ENCODE measurements at places on chromosomes 3 and 15. TPM values are rescaled to one million over a fixed set of nuclear protein-coding genes. Genes with fewer than 3 reads are reported as not detected.
A peak's percentile ranks its signal among the peaks of the same experiment; 100 is the strongest.

- DNase-seq, result peak; percentile 33
Observed at GRCh38 chr15:50113992-50114780, 4.8 kb downstream of the ATP8B4 start.

DNA sequence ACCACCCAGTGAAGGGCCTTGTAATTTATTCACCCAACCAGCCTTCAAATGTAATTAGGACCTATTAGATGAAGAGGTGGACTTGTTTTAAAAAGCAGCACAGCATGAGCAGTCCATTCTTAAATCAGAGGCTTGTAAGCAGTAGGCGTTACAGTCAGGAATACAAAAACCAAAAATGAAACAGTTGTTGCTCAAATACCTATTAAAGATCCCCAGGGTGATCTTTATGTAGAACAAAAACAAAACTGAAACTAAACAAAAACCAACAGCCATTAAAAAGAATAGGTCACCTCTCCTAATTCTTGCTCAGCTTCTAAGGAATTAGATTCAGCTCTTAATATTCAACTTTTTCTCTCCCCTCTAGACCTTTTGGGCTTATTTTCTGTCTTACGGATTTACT, 104.9 kb upstream of the ST8SIA2 start:
- DNase-seq, result no peak

DNA sequence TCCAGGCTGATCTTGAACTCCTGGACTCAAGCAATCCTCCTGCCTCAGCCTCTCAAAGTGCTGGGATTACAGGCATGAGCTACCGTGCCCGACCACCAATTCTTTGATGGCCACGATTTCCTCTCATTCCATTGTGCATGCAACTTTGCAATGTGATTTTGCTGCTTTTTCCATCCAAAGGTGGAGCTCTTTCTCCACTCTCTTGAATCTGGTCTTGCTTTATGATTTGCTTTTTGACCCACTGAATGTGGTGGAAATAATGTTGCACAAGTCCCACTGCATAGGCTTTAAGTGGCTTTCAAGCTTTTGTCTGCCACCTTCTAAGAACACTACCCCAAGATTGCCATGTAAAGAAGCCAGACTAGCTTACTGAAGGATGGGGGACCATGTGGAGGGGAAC, 10.6 kb downstream of the RPS27L start:
- DNase-seq, result no peak

GRCh38 chr3:133412183-133413132, 12.6 kb downstream of the BFSP2 start:
- DNase-seq, result no peak

- no peak for DNase-seq
Observed at GRCh38 chr3:39753391-39753790, 56.0 kb upstream of the MYRIP start.

DNA sequence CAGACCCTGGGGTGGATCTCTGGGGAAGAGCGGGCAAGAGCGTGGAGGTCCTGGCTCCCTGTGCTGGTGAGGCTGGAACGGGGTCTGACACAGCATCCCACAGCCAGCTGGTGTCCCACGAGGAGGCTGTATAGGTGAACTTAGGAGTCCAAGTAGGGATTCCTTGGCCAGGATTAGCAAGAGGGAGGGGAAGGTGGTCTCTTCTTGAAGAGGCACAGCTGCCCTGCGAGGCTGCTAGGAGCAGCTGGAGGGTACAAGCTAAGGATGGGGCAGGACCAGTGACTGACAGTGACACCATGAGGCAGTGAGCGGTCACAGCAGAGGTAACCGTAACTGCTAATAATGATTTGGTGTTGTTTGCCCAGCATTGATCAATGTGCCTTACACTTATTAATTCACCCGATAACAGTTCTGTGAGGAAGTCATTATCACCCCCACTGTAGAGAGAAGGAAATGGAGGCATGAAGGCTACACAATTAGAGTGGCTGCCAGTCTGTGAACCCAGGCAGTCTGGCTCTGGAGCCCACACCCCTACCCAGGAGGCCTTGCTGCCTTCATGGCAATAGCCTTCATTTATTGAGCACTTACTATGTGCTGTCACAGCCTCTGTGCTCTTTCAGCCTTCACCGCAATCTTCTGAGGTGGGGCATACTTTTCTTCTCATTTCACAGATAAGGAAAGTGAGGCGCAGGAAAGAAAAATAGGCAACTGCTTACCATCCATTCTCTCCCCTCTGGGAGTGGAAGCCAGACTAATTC, 59.4 kb downstream of the TMEM44 start:
- no peak for DNase-seq

DNA sequence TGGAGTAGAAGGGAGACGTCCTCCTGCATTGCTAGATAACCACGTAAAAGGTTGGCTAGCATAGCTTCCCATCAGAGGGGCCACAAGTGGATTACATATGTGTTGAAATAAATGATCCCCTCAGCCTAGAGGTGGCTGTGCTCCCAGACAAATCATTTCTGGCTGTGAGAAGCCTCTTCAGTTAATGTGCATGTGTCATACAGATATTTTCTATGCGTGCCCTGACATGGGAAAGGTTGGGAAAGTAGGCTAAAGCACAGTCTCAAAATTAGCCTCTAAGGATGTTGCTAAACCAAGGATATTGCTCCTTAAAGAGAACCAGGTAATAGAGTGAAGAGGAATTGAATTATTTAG, 17.8 kb downstream of the USP3 start:
- no peak for DNase-seq

DNA sequence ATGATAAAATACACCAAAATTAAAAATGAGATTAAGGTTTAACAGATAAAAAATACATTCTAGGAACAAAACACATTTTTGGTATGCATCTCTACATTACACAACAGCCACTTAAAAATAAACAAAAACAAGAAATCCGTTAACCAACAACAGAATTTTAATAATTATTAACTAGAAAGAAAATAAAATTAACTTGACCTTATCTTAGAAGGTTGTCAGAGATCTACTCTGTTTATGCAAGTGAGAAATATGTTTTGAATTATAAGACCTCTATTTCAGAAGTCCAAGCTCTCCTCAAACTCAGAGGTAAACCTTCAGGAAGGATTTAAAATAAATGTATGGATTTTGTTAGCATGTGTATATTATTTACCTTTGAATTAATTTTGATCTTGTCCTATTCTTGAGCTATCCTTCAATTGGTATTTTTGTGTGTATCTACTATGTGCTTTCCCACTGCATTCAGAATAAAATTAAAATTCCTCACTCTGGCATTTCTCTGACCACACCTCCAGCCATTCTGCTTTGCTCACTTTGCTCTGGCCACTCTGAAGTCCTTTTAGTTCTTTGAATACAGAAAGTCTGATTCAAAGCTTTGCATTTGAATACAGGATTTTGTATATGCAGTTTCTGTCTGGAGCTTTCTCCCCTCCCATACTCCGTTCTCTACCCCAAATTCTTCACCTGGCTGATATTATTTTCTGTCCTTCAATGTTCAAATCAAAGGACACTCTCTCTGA, 352.0 kb downstream of the ZBTB20 start:
- no peak for DNase-seq

GRCh38 chr3:128436214-128436613, 30.5 kb downstream of the DNAJB8 start:
- no peak for DNase-seq

DNA sequence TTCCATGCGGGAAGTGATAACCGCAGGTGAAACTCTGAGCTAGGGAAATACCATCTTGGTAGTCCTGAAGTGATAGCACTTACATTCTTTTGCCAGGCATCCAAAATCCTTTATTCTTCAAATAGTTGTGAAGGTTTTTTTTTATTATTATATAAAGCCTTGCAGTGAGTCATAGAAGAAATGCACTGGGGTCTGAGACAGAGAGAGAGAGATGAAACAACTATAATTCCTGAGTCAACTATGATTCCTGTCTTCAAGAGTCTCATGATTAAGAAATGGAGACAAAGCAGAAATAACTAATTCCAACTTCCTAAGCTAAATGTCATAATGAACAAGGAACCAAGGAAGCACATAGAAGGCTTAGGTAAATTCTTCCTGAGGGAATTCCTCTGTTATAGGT, 495.6 kb downstream of the LPP start:
- DNase-seq, result no peak

- no peak for DNase-seq
Observed at GRCh38 chr3:70805061-70805889, 492.8 kb upstream of the MDFIC2 start.

GRCh38 chr3:123026565-123027291, 835 bp downstream of the SEMA5B start:
- DNase-seq, result peak; percentile 74

GRCh38 chr3:99960941-99961340, 143.3 kb downstream of the CMSS1 start:
- DNase-seq, result no peak

DNA sequence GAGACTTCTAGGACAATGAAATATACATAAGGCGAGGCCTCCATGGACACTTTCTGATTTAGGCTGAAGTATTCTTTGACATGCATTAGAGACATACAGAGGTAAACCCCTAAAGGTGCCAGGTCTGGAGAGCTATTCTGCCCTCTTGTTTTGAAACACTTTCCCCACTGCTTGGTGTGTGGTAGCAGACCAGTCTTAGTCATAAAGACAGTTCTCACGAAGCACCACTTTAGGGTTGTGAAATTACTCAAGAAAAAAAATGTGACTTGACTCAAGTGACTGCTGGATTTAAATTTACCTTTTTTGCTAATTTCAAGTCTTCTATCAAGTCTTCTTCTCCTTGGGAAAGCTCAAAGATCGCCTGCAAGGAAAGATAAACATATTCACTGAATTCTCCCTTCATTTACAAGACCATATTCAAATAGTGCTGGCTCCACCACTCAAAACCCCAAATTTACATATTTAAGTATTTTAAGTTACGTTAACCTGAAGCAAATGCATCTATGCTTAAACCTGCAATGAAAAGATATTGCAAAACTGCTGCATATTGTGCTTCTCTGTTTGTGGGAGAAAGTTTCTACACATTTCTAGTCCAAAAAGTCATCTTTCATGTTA, 48.4 kb downstream of the ARHGEF3 start:
- no peak for DNase-seq

DNA sequence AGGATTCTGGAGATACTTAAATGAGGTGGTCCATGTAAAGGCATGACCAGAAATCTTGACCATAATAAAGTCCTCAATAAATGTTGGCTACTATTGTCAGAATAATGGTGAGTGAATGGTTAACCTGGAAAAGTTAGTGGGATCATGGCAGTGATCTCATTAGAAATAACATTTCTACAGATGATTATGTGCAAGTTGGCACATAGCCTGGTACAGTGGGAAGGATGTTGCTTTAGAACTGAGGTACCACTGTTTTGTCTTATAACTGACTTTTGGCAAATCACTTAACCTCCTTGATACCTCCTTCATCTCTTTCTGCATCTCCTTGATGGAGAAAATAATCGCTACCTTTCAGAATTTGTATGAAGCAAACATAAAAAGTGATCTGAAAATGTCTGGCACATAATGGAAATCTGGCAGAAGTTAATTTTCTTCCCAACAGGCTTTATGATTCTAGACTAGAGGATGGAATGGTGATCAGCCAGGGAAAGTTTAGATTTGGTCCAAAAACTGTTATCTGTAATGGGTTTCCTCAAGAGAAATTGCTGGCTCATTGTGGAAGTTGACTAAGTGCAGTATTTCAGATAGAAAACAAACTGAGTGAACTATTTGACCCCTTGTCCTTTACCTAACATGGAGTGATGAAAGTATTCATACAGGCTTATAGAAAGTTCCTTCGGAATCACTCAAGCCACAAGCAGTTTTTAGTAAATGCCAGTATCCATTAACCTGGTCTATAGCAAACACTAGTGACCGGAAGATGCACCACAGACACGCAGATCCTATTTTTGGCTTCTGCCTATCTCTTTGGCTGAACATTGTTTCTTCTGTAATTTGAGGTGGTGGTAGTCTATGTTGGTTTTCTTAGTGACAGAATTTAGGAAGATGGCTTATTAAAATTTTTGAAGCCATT, 449.6 kb upstream of the TGFBR2 start:
- no peak for DNase-seq

GRCh38 chr15:56076640-56077039, 83.2 kb upstream of the NEDD4 start:
- no peak for DNase-seq

- DNase-seq, result no peak
Observed at GRCh38 chr3:11356269-11356668, 84.1 kb downstream of the ATG7 start.

GRCh38 chr3:174158674-174159073, 700.5 kb upstream of the NAALADL2 start:
- DNase-seq, result no peak

DNA sequence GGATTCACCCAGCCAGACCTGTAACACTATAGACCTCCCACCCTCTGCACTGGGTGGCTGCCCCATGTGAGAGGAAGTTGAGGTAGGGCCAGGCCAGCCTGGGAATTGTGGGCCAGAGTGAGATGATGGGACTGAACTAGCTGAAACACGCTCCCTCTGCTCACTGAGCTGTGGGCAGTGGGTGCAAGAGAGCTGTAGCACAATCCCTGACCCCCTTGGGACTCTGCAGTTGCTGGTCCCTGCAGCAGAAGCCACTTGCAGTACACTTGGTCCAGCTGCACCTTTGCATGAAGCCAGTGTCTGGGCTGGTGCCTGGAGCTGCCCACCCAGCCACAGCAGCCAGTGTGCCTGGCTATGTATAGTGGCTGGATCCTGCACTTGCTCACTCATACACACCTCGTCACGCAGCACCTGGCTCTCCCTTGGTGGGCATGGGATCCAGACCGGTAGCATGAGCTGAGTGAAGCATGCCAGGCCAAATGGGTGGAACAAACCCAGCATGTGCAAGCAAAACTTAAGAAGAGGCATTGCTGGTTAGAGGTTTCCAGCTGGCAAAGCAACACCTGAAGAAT, 805.7 kb upstream of the GBE1 start:
- DNase-seq, result no peak

The ARRDC4 gene
- 11.9 TPM for total RNA-seq

The WDR93 gene
- not detected for total RNA-seq

The COL6A5 gene
- not detected for total RNA-seq

The SEMA3G gene
- total RNA-seq, result 13.4 TPM

The CPA3 gene
- 3.5 TPM for total RNA-seq

The SPSB4 gene
- total RNA-seq, result 3.7 TPM

The CD80 gene
- not detected for total RNA-seq

The CPN2 gene
- total RNA-seq, result 0.56 TPM

The CPLX3 gene
- total RNA-seq, result not detected

The PRR23C gene
- not detected for total RNA-seq

The REC114 gene
- 0.32 TPM for total RNA-seq

The CLRN1 gene
- total RNA-seq, result not detected

The ANKUB1 gene
- not detected for total RNA-seq

The PP2D1 gene
- total RNA-seq, result not detected
